ENCODE measurements at places on chromosomes 16 and 17. TPM values are rescaled to one million over a fixed set of nuclear protein-coding genes. Genes with fewer than 3 reads are reported as not detected.

Gene CCDC154
- 0.33 TPM for total RNA-seq

Gene PRSS22
- not detected for total RNA-seq

- no peak for DNase-seq
Observed at GRCh38 chr16:85248342-85248741, 136.1 kb upstream of the CIBAR2 start.

GRCh38 chr17:65042946-65043345, 13.6 kb downstream of the GNA13 start:
- no peak for DNase-seq

GRCh38 chr16:86786994-86787393, 208.6 kb downstream of the FOXL1 start:
- DNase-seq = no peak

GRCh38 chr17:30570596-30571265, 93.5 kb downstream of the GOSR1 start:
- peak; percentile 52 for DNase-seq

GRCh38 chr16:65757064-65757463, 609.4 kb upstream of the CDH5 start:
- peak; percentile 88 for DNase-seq
